ENCODE measurements at places on chromosomes 5 and 9. TPM values are rescaled to one million over a fixed set of nuclear protein-coding genes. Genes with fewer than 3 reads are reported as not detected.

ADGRD2 gene
- total RNA-seq: not detected

SLC4A9 gene
- not detected for total RNA-seq

PDZD2 gene
- not detected for total RNA-seq

PIK3R1 gene
- 6.7 TPM for total RNA-seq

OGN gene
- not detected for total RNA-seq

HNRNPK gene
- 580 TPM for total RNA-seq

TRPM6 gene
- total RNA-seq: 1.4 TPM

BSPRY gene
- total RNA-seq: 0.03 TPM

MIER3 gene
- 10.0 TPM for total RNA-seq

KCNIP1 gene
- total RNA-seq: not detected

ACTBL2 gene
- total RNA-seq: 0.07 TPM

PCDHB6 gene
- 1.2 TPM for total RNA-seq

KIF4B gene
- not detected for total RNA-seq

ALDH1A1 gene
- 5,360 TPM for total RNA-seq

PDGFRB gene
- 0.10 TPM for total RNA-seq

SLC36A3 gene
- total RNA-seq: not detected

CBY3 gene
- not detected for total RNA-seq

NTRK2 gene
- total RNA-seq: not detected

WNT8A gene
- not detected for total RNA-seq

ZNF883 gene
- 1.1 TPM for total RNA-seq

CDH9 gene
- total RNA-seq: not detected

C8G gene
- total RNA-seq: 0.64 TPM

IFNA1 gene
- not detected for total RNA-seq

GLRA1 gene
- total RNA-seq: not detected

NEUROG1 gene
- not detected for total RNA-seq

FBP2 gene
- total RNA-seq: not detected

BAAT gene
- 0.43 TPM for total RNA-seq

CEMIP2 gene
- 67.0 TPM for total RNA-seq

HMGXB3 gene
- 31.7 TPM for total RNA-seq

CKMT2 gene
- total RNA-seq: not detected

RANBP17 gene
- 2.0 TPM for total RNA-seq

RPL35 gene
- total RNA-seq: 3,129 TPM

SNCAIP gene
- total RNA-seq: not detected

IFNA21 gene
- total RNA-seq: not detected

TRIM23 gene
- 7.6 TPM for total RNA-seq

GALNT12 gene
- 5.1 TPM for total RNA-seq

CYFIP2 gene
- total RNA-seq: 18.4 TPM

EMB gene
- total RNA-seq: 2.4 TPM

CAVIN4 gene
- total RNA-seq: 0.55 TPM
